GM12878 (cell line): ENCODE measurements at places on chromosomes 11 and 22.

GRCh38 chr22:25899566-25899965, 157.6 kb downstream of the MYO18B start:
- DNase-seq, result no peak
- H3K4me3 ChIP-seq, result no peak overlapping the region
- no peaks in the 10 kb centered on the region for H3K27me3 ChIP-seq
- no peak overlapping the region for H3K27ac ChIP-seq
- no peaks in the 10 kb centered on the region for H3K36me3 ChIP-seq
- H3K4me1 ChIP-seq, result no peaks in the 10 kb centered on the region

- H3K4me1 ChIP-seq, result no peaks in the 10 kb centered on the region
- no peak for DNase-seq
- H3K27me3 ChIP-seq, result no peaks in the 10 kb centered on the region
- H3K36me3 ChIP-seq, result no peaks in the 10 kb centered on the region
Measured at GRCh38 chr11:82045748-82046457, 687.8 kb downstream of the FAM181B start.

- H3K4me1 ChIP-seq, result no peaks in the 10 kb centered on the region
- peaks cover 18% of the 10 kb centered on the region for H3K36me3 ChIP-seq
- no peak for DNase-seq
- no peaks in the 10 kb centered on the region for H3K27me3 ChIP-seq
- H3K27ac ChIP-seq, result no peak overlapping the region
Measured at GRCh38 chr11:61418136-61418535, 11.6 kb downstream of the CPSF7 start.

- no peaks in the 10 kb centered on the region for H3K36me3 ChIP-seq
- DNase-seq, result no peak
- peak overlapping the region; percentile 5; the same call in 1 of the 2 replicates for H3K4me3 ChIP-seq
- H3K27ac ChIP-seq, result peak overlapping the region; percentile 42
- H3K27me3 ChIP-seq, result no peaks in the 10 kb centered on the region
Measured at GRCh38 chr11:64181506-64182411, 4.2 kb upstream of the STIP1 start.

GRCh38 chr22:49735901-49736421, 91.7 kb downstream of the BRD1 start:
- H3K4me3 ChIP-seq, result no peak overlapping the region
- no peak overlapping the region for H3K27ac ChIP-seq
- no peaks in the 10 kb centered on the region for H3K27me3 ChIP-seq
- H3K4me1 ChIP-seq, result no peaks in the 10 kb centered on the region
- no peak for DNase-seq

DNA sequence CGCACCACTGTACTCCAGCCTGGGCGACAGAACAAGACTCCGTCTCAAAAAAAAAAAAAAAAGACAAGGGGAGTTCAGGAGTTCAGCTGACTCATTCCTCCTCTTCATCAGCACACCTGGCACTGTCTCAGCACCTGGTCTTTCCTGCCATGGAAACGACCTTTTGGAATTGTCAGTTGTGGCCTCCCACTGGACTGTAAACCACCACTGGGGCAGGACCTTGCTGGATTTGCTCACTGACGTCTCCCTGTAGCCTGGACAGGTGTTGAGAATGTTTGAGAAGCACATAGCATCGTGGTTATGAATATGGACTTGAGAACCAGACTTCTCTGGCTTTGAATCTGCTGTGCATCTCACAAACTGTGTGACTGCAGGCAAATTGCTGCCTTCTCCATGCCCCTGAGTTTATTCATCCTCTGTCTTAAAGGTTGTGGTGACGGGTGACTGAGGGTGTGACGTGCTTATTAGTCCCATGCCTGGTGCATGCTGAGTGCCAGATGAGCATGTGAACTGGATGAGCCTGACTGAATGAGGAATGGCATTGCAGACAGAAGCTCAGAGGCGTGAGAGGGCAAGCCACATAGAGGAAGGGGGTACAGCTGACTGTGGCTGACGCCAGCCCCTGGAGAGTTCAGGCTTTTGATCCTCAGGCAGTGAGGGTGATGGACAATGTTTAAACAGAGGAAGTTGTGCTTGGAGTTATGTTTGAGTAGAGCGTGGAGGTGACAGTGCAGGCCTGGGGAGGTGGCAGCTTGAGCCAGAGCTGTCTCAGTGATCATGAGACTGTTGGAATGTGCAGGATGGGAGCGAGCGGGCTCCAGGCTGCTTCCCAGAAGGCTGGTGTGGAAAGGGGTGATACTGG, 12.7 kb downstream of the TOM1 start:
- no peaks in the 10 kb centered on the region for H3K27me3 ChIP-seq
- DNase-seq, result no peak
- peaks cover 61% of the 10 kb centered on the region for H3K4me1 ChIP-seq
- H3K4me3 ChIP-seq, result no peak overlapping the region

DNA sequence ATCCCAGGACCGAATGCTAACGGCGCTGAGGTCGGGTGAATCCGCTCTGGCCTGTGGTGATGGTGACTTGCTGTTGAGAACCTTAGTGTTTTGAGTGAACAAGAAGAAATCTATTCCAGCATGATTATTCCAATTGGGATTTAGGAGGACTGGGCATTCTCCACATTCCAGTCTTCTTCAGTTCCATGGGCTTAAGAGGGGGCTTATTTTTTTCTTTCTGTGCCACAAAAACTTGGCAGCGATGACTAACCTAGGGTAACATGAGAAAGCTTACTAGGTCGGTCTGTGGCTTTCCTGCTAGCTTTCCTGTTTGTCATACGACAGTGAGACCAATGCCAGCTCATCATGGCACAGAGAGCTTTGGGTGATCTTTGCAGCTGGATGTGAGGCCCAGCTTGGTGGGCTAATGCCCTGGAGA, 62.9 kb upstream of the ATXN10 start:
- no peak for DNase-seq
- H3K4me1 ChIP-seq, result no peaks in the 10 kb centered on the region
- H3K36me3 ChIP-seq, result no peaks in the 10 kb centered on the region
- no peak overlapping the region for H3K4me3 ChIP-seq

- no peak overlapping the region for H3K27ac ChIP-seq
- DNase-seq, result no peak
Measured at GRCh38 chr11:27041141-27041899, 705 bp downstream of the BBOX1 start.

GRCh38 chr22:33922349-33922681, 2.0 kb upstream of the LARGE1 start:
- peak overlapping the region; percentile 93 for H3K4me3 ChIP-seq
- H3K36me3 ChIP-seq, result no peaks in the 10 kb centered on the region
- peaks cover 1% of the 10 kb centered on the region; the same call in 1 of the 2 replicates for H3K27me3 ChIP-seq

DNA sequence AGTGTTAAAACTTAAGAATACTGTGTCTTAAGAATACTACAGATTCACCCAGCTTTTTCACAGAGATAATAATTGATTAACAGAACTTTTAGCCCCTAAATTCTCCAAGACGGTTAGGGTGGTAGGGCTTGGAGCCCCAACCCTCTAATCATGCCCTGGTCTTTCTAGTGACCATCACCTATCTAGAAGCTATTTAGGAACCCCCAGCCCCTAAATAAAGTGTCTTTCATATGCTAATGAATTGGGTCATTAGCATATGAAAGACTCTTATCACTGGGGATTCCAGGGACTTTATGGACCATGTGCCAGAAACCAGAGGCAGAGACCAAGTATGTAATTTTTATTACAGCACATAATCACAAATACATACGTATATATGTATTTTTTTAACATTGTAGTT, 999.7 kb upstream of the RAG2 start:
- no peak overlapping the region for H3K4me3 ChIP-seq
- H3K36me3 ChIP-seq, result no peaks in the 10 kb centered on the region
- H3K4me1 ChIP-seq, result no peaks in the 10 kb centered on the region
- no peak for DNase-seq
- H3K27me3 ChIP-seq, result no peaks in the 10 kb centered on the region
- H3K27ac ChIP-seq, result no peak overlapping the region

DNA sequence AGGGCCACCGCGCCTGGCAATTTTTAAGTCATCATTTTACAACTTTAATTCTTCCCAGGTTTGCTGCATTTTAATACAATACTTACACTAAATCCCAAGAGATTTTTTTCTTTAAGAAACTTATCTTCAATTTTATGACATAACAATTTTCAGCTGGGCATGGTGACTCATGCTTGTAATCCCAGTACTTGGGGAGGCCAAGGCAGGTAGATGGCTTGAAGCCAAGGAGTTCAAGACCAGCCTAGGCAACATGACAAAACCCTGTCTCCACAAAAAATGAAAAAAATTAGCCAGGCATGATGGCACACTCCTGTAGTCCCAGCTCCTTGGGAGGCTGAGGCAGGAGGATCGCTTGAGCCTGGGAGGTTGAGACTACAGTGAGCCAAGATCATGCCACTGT, 38.8 kb downstream of the CLDN25 start:
- no peak overlapping the region for H3K27ac ChIP-seq
- no peaks in the 10 kb centered on the region; the same call in 1 of the 2 replicates for H3K36me3 ChIP-seq
- no peaks in the 10 kb centered on the region for H3K27me3 ChIP-seq
- DNase-seq, result no peak

GRCh38 chr11:93000511-93001476, 31.3 kb downstream of the MTNR1B start:
- H3K4me1 ChIP-seq, result no peaks in the 10 kb centered on the region
- no peaks in the 10 kb centered on the region for H3K27me3 ChIP-seq
- H3K4me3 ChIP-seq, result no peak overlapping the region
- no peak overlapping the region for H3K27ac ChIP-seq
- H3K36me3 ChIP-seq, result no peaks in the 10 kb centered on the region
- no peak for DNase-seq

DNA sequence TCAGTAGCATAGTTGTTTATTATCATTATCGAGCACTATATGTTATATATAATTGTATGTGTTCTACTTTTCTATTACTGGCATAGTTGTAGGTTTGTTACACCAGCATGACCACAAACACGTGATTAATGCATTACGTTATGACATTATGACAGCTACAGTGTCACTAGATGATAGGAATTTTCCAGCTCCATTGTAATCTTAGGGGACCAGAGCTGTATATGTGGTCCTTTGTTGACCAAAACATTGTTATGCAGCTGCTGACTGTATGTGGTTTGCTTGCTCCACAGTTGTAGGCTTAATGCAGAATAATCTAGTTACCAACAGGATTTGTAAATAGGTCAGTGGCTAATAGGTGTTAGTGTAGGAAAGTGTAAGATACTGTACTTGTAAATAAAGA, 66.1 kb downstream of the HSD17B12 start:
- H3K36me3 ChIP-seq, result peaks cover 2% of the 10 kb centered on the region
- no peak overlapping the region for H3K4me3 ChIP-seq
- H3K27ac ChIP-seq, result no peak overlapping the region
- H3K27me3 ChIP-seq, result no peaks in the 10 kb centered on the region

GRCh38 chr11:115906171-115906570, 402.0 kb upstream of the CADM1 start:
- H3K4me1 ChIP-seq, result no peaks in the 10 kb centered on the region
- no peak overlapping the region for H3K27ac ChIP-seq
- H3K36me3 ChIP-seq, result no peaks in the 10 kb centered on the region
- no peaks in the 10 kb centered on the region for H3K27me3 ChIP-seq
- no peak for DNase-seq

GRCh38 chr22:41696703-41697102, 2.6 kb upstream of the MEI1 start:
- H3K36me3 ChIP-seq, result 0 out of 2 replicates have a peak, but pooled peaks cover 4% of the 10 kb centered on the region
- peaks cover 19% of the 10 kb centered on the region for H3K4me1 ChIP-seq
- H3K27ac ChIP-seq, result peak overlapping the region; percentile 48; the same call in 1 of the 2 replicates
- H3K4me3 ChIP-seq, result no peak overlapping the region
- no peak for DNase-seq
- no peaks in the 10 kb centered on the region for H3K27me3 ChIP-seq

GRCh38 chr11:32152216-32152615, 61.3 kb downstream of the RCN1 start:
- DNase-seq, result no peak
- H3K27ac ChIP-seq, result no peak overlapping the region
- H3K4me3 ChIP-seq, result no peak overlapping the region
- no peaks in the 10 kb centered on the region for H3K36me3 ChIP-seq

DNA sequence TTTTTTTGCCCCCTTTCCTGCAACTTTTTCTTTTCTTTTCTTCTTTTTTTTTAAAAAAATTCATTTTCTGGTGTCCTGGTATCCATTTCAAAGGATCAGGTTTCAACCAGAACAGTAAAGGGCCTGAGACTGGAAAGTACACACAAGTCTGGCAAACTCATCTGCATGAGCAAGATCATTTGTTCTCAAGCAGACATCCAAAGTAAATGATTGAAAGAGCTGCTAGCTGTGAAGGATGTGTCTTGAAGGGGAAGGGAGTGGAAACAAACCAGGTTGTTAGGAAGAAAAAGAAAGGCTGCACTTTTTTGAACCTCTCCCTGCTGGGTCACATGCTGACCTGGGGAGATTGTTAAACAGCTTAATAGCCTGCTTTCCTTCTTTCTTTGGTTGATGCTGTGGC, 5.3 kb downstream of the YAP1 start:
- no peaks in the 10 kb centered on the region for H3K4me1 ChIP-seq
- H3K36me3 ChIP-seq, result no peaks in the 10 kb centered on the region
- no peak for DNase-seq

- DNase-seq, result no peak
- H3K27ac ChIP-seq, result no peak overlapping the region
- no peaks in the 10 kb centered on the region for H3K4me1 ChIP-seq
- H3K4me3 ChIP-seq, result no peak overlapping the region
- no peaks in the 10 kb centered on the region for H3K36me3 ChIP-seq
- H3K27me3 ChIP-seq, result no peaks in the 10 kb centered on the region
Measured at GRCh38 chr11:115576606-115577380, 72.6 kb upstream of the CADM1 start.

GRCh38 chr22:44074337-44074984, 50.4 kb downstream of the PARVB start:
- no peak overlapping the region for H3K27ac ChIP-seq
- H3K36me3 ChIP-seq, result peaks cover 6% of the 10 kb centered on the region
- DNase-seq, result no peak
- no peak overlapping the region for H3K4me3 ChIP-seq

DNA sequence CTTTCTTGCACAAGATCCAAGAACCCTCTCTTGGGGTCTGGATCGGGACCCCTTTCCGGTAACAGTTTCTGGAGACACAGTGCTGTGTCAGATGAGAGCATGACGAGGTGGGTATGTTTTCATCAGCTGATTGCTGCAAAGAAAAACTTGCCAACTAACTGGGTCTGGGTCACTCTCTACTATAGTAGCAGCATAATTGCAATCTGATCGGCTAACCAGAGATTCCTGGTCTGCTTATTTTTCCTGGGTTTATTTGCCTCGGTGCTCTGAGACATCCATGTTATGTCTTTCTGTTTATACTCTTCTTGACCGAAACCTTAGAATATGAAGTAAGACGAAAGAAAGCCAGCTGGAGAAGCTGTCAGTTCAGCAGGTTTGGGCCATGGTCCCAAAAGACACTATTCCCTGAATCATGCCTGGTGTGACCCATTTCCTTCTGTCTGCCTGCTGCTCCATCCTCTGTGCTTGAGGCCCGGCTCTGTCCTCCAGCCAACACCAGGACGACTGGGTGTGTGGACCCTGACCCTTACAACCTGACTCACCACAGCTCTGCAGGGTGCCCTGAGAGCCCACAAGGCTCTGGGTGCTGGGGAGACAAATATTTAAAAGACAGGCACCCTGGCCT, 24.1 kb upstream of the CLMP start:
- no peaks in the 10 kb centered on the region for H3K36me3 ChIP-seq
- no peaks in the 10 kb centered on the region for H3K27me3 ChIP-seq
